T1000 (cell line): ENCODE measurements at places on chromosomes 6 and 20.
A peak's percentile ranks its signal among the peaks of the same experiment; 100 is the strongest.

DNA sequence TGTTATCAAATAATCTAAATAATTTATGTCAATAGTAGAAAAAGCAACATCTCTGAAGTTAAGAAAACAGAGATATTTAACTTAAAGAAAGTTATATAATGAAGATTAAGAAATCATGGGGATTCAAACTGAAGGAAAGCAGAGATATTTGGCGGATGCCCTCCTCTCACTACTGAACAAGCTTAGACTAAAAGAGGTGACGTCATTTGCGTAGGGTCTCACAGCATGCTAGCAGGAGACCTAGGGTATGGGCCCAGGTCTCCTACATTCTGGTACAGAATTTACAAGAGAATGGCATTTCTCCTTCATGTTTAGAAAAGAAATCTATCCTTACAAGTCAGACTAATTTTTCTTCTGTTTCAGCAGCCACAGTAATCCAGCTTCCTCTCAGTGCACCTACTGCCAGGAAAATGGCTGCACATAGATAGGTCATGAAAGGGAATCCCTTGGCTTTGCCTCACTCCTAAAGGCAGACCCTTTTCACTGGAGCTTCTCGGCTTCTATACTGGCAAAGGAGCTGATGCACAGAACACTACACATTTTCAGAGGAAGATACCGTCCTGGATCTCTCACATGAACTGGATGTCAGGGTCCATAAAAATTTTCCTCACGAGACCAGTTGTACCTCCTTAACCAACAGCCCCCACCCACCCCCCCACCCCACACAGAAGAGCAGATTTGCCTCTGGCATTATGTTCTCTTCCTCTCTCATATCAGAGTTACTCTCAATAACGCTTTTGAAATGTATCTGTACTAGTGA, 41.8 kb upstream of the DST start:
- DNase-seq, result no peak

DNA sequence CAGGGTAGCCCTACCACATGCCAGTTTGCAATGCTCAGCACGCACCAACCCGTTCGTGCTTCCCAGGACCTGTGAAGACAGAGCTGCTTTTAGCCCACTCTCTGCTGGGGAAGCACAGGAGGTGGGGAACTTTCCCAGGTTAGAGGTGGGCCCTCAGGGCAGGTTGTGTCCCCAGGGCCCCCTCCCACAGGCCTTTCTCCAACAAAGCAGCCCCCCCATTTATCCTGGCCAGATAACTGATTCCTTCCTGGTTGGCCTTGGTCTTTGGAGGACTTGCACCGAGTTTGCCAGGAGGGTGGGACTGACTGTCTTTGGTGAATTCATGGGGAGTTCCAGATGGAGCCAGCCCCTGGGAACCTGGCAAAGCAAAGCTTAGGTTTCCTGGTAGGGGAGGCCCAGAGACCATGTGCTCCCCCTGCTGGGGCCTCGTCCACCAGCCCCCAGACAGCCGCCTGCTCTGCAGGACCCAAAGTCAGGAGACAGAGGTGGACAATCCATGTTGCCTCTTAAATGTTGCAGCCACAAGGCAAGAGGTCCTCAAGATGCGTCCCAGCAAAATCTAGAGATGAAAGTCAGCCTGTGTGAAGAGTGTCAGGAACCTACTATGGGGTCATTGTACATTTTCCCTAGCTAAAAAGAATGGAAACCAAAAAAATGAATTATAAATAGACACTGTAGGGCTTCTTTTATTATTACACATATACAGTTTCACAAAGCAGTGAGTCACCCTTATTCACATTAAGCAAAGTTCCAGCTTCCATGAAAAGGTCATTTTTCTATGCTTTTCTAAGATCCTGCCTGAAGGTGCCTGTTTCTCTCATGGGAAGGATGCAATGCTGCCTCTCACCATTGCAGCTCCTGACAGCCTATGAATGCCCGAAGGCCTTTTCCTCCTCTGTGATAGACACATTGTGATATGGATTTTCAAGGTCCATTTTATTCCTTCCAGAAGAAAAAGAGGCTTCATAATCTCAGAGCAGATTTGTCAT, 497.8 kb downstream of the PREX1 start:
- no peak for DNase-seq

DNA sequence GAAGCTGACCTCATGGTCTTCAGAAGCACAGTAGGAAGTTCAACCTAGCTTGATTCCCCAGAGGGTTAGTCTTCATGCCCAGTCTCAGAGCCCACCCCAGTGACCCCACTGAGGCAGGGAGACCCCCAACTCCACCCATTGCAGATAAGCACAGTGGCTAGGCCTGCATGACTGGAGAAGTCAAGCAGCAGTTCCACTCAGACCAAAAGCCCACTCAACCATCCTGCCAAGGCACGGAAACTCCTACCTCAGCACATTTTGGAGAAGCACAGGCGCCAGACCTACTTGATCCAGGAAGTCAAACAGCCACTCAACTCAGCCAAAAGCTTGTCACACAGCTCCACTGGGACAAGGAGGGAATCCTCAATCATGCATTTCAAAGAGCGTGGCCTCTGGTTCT, 78.4 kb upstream of the HTR1E start:
- no peak for DNase-seq

- peak; percentile 13 for DNase-seq
These were observed 441.1 kb upstream of the ARID1B start for GRCh38 chr6:156336089-156336488.

- no peak for DNase-seq
These were observed 39.6 kb downstream of the RNF217 start for GRCh38 chr6:125001684-125002405.

DNA sequence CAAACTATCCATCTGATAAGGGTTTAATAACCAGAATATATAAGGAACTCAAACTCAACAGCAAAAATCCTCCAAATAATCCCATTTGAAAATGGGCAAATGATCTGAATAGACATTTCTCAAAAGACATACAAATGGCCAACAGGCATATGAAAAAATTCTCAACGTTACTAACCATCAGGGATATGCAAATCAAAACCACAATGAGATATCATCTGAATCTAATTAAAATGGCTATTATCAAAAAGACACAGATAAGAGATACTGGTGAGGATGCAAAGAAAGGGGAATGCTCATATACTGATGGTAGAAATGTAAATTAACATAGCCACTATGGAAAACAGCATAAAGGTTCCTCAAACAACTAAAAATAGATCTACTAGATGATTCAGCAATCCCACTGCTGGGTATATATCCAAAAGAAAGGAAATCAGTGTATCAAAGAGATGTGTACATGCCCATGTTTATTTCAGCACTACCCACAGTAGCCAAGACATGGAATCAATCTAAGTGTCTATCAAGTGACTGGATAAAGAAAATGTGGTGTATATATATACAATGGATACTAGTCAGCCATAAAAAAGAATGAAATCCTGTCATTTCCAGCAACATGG, 6.1 kb upstream of the BRD2 start:
- no peak for DNase-seq

GRCh38 chr6:143529095-143529494, 17.6 kb upstream of the FUCA2 start:
- DNase-seq, result no peak

DNA sequence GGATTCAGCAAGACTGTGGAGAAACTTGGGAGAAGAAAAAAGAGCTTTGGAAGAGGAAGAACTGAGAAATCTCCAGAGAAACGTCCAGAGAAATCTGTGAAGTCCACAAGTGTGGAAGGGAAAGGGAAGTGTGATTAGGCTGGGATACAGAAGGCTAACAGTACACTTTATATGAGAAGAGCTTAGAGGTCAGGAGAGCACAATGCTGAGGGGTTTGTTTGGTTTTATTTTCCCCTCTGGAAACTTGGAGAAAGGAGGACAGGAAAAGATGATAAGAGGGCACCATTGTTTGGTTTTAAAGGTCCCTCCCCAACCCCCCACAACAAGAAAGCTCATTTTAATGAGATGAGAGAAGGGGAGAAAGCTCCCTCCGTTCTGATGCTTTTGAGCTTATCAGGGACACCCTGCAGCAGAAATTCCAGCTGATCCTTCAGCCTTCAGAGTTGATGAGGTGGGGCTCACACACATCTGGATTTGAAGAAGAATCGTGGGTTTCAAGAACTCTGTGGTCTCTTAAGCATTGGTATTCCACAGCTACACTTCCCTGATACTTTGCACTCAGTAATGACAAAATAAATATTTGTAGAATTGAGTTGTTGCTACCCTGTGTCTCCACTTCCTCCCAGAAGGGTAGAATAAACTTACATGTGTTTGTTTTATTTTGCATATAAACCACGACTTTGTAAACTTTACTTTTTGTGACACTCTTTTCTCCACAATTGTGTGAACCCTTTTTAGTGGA, 1.9 kb downstream of the NT5E start:
- no peak for DNase-seq

- no peak for DNase-seq
These were observed 35.9 kb downstream of the PCSK2 start for GRCh38 chr20:17262786-17263185.

DNA sequence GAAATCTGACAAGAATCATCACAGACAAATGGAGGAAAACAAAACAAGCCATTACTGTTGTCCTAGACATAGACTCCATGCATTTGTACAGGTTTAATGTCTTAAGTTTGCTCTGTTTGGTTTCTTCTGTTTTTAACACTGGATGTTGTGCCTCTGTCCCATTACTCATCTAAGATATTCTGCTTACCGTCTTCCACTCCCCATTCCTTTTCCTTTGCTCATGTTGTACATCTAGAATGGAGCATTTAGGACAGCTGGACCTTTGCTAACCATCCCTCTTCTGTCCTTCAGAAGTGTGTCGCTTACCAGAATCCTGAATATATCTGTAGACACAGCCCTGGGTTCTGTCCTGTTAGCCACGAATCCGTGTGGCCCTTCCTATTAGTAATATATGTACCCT, 35.2 kb downstream of the RAB22A start:
- DNase-seq, result no peak

DNA sequence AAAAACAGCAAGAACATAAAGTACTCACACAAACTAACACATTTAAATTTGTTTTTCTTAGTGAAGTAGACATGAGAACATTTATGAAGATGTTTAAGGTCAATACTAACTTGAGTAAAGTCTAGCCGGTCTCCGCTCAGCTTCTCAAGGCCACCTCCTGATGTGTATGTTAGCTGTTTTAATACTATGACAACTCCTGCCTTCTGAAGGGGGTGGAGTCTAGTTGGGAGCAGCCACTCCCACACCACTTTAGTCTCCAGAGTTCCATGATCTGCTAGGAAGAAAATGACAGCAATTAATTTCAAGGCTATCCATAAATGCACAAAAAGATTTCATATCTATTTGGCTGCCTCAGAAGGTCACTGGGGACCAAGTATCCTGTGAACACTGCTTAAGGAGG, at the start of gene GSTA3:
GSTA3 (minus strand) TSS at position 168 of the 400 bp plus-strand sequence. CDS start 3,864 bp downstream, outside the sequence.
- no peak for DNase-seq

GRCh38 chr6:7171733-7172132, 64.0 kb downstream of the RREB1 start:
- DNase-seq, result no peak

DNA sequence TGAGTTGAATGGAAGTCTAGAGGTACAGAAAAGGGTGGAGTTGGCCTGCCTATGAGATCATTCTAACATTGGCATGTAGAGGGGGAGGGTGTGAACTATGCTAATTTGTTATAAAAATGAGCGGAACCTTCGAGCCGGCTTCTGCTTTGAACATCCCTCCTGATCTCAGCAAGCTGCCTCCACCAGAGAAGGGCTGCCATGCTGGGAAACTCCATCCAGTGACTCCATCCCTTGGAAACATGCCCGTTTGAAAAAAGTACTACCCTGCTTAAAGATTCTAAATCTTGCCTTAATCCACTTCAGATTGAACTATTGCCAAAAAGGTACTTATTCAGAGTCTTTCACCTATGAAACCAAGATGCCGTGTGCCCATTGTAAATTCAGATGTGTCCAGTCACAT, 43.6 kb upstream of the TMEM170B start:
- DNase-seq, result no peak

- no peak for DNase-seq
These were observed 13.8 kb upstream of the BMP7 start for GRCh38 chr20:57280221-57280620.

- DNase-seq, result no peak
These were observed 58.5 kb upstream of the CEP85L start for GRCh38 chr6:118709859-118710350.

DNA sequence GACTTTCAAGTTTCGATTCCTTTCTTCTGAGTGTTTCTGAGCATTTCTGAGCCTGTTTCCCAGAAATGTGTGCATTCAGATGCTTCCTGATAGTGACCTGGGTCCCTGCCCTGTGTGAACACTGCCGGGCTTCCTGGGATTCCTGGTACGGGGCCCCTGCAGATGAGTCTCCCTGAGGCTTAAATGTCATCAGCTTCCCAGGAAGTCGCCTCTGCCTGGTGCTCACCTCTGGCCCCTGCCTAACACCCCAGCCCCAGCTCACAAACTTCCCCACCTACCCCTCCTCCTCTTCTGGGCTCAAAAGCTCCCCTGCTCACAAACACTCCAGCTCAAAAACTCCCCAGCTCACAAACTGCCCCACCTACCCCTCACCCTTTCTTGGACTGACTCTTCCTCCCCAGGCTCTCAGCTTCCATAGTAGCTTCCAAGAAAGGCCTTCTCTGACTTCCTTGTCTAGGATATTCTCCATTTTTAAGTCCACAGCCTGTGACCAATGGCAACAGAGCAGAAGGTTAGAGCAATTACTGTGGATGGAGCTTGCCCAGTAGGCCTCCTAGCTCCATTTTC, 42.0 kb downstream of the TGM2 start:
- no peak for DNase-seq

GRCh38 chr6:52564856-52565255, 12.0 kb downstream of the TRAM2 start:
- DNase-seq, result no peak

DNA sequence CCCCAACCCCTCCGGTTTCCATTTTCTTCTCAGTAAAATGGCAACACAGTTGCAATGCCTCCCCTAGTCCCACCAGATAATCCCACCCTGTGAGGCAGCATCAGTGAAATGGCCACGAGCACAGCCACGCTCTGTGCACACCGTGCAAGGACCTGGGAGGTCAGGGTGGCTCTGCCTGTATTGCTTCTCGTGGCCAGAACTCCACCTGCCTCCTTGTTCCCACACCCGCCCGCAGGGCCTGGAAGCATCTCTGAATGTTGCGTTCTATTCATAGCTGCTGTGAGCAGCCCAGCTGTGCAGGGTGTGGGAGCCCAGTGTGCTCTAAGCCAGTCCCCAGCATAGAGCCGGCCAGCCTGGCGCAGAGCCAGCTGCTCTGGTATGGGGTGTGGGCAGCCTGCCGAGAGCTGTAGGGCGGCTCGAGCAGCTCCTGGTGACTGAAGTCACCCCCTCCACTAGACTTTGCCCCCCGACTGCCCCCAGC, 161.1 kb downstream of the DLL1 start:
- no peak for DNase-seq

DNA sequence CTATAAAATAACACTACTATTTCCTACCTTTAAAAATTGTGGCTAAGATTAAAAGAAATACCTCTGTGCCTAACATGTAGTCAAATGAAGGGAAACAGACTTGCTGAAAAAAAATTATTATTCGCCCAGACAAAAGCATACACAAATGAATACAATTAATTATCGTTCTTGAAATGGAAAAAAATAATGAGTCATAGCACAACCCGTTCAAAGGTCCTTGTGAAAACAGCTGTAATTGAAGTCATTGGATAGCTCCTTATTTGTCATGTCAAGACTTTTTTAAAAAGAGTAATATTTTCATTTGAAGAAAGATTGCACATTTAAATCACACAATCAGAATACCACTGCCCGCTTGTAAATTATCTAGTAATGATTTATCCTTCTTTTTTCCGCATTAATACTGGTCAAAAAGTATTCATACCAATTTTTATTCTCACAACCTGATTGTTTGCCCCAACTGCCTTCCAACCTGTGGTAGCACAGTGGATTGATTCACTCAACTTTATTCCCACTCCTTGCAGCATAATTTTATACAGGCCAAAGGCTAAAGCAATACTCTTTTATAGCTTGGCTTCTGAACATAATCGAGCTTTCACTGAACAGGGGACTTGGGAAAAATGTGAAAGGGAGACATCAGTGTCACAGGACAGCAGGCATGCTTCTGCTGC, 655.2 kb upstream of the MAP3K7 start:
- DNase-seq, result no peak
